Stimulated activated CD4-positive, alpha-beta T cell treated with anti-CD3 and anti-CD28 coated beads, TNF-alpha, amount 100 ng/mL, for 1 hour (primary cell): ENCODE measurements at places on chromosomes 4 and X.

- no peak for DNase-seq
These were observed 94.1 kb upstream of the CITED1 start for GRCh38 chrX:72399816-72400215.

GRCh38 chr4:87185146-87185870 lies 35.1 kb downstream of the KLHL8 start:
- DNase-seq: no peak

DNA sequence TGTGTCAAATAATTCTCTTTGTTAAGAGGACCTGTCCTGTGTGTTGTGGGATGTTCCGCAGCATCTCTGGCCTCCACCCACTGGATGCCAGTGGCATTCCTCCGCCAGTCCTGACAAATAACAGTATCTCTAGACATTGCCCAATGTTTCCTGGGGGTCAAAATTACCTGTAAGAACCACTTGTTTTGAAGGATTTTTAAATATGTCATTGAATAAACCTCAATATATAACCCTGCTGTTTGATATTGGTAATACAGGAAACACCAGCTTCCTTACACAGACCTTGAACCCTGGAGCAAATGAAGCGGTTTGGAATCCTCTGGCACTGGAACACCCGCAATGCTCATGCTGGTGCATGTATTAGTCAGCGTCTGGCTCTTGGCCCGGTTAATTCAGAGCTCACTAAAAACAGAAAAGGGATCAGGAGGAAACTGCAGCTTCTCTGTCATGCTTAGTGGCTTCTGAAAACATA lies 101.3 kb downstream of the TBL1X start:
- DNase-seq: no peak

GRCh38 chr4:100130491-100130890 lies 59.8 kb downstream of the DDIT4L start:
- DNase-seq: no peak

- DNase-seq: no peak
These were observed 47.4 kb downstream of the CCSER1 start for GRCh38 chr4:90174621-90175023.

GRCh38 chr4:113603911-113604310 lies 157.6 kb downstream of the CAMK2D start:
- no peak for DNase-seq
